ENCODE measurements at places on chromosomes 2 and 18. TPM values are rescaled to one million over a fixed set of nuclear protein-coding genes. Genes with fewer than 3 reads are reported as not detected.

ABCG5 gene
- total RNA-seq, result not detected

CFC1 gene
- total RNA-seq, result not detected

MC4R gene
- total RNA-seq, result not detected

LRP2 gene
- not detected for total RNA-seq

BOLL gene
- total RNA-seq, result not detected

GPR155 gene
- total RNA-seq, result 9.2 TPM

IL36G gene
- total RNA-seq, result not detected

TGFA gene
- total RNA-seq, result not detected

UGT1A10 gene
- not detected for total RNA-seq

SCN2A gene
- 9.0 TPM for total RNA-seq

TUBA3D gene
- total RNA-seq, result 0.58 TPM

CENPA gene
- 16.1 TPM for total RNA-seq

FOSL2 gene
- 54.5 TPM for total RNA-seq

SERPINB3 gene
- total RNA-seq, result not detected

HOXD13 gene
- total RNA-seq, result 0.53 TPM

IL18R1 gene
- total RNA-seq, result 0.53 TPM
